ENCODE measurements at places on chromosomes 16 and 17. TPM values are rescaled to one million over a fixed set of nuclear protein-coding genes. Genes with fewer than 3 reads are reported as not detected.

SKAP1 gene
- total RNA-seq, result 0.28 TPM

NPB gene
- total RNA-seq, result 1.5 TPM

STX1B gene
- total RNA-seq, result 2.8 TPM

SLC13A2 gene
- total RNA-seq, result not detected

COL1A1 gene
- 2,683 TPM for total RNA-seq

PIPOX gene
- total RNA-seq, result 1.7 TPM

C17orf50 gene
- not detected for total RNA-seq

MYOCD gene
- total RNA-seq, result 5.2 TPM

TP53TG3F gene
- not detected for total RNA-seq

MEIOC gene
- total RNA-seq, result under 0.01 TPM

ITGA3 gene
- total RNA-seq, result 114 TPM

ZP2 gene
- not detected for total RNA-seq

ZFPM1 gene
- total RNA-seq, result 3.9 TPM

TNFRSF13B gene
- not detected for total RNA-seq

CCDC57 gene
- total RNA-seq, result 27.4 TPM

CCDC92B gene
- total RNA-seq, result not detected

TP53TG3 gene
- not detected for total RNA-seq

UNC13D gene
- total RNA-seq, result 0.83 TPM

HSPB9 gene
- total RNA-seq, result 0.14 TPM

TPPP3 gene
- total RNA-seq, result 0.46 TPM

LGALS9 gene
- total RNA-seq, result 5.5 TPM

SENP3 gene
- total RNA-seq, result 68.3 TPM

P2RX5 gene
- 2.7 TPM for total RNA-seq

SAMD14 gene
- total RNA-seq, result 5.3 TPM

MPP3 gene
- total RNA-seq, result 16.3 TPM

SLFN14 gene
- not detected for total RNA-seq

Data from smooth muscle cell of the umbilical artery (primary cell).